ENCODE measurements at places on chromosomes 2 and 18.

DNA sequence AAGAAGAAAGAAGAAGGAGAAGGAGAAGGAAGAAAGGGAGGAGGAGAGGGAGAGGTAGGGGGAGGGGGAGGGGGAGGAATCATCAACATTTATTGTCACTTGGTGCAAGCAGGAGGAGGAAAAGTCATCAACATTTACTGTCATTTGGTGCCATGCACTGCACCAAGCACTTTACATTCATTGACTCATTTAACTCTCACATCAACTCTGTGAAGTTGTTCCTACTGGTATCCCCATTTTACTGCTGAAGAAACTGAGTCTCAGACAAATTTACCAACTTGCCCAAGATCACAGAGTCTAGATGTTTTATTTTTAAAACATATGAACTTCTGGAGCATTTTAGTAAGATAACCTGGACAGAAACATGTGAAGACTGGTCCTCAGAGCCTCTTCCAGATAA is 46.7 kb upstream of the NEB start:
- no peak for DNase-seq

GRCh38 chr18:60082790-60083189 is 183.0 kb downstream of the PMAIP1 start:
- no peak for DNase-seq

- no peak for DNase-seq
Observed at GRCh38 chr2:833180-833579, 117.5 kb upstream of the SNTG2 start.

DNA sequence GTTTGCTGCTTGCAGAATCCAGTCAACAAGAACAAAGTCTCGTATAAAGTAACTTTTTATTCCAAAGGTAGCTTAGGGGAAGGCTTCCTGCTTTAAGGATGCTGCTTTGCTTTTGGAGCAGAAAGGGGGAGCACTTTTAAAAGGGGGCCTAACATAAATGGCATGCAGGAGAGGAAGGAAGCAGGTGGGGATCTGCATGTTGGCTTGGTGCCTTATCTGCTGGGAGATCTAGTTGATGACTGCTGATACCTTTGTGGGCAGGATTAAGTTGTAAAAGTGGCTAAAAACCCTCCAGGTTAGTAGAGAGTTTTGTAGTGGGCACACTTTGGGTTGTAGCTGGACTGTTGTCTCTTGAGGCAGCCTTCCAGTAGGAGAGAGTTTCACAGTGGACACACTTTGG is 22.5 kb downstream of the UBR3 start:
- DNase-seq, result no peak

DNA sequence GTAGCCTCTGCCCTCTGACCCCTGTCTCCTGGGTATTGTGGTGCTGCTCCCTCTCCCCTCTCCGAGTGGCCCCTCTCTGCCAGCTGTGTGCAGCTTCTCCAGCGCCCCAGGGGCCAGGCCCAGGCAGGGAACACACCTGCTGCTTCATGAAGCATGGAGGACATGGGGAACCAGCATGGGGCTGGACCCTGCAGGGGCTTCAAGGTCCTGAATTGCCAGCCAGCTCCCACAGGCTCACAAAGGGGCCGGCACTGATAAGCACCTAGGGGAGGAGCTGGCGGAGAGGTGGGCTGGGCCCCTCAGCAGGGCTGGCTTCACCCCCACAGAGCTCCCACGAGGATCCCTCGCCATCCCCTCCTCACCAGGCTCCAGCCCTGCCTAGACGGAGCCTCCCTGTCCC is 77.4 kb upstream of the GPC1 start:
- no peak for DNase-seq

DNA sequence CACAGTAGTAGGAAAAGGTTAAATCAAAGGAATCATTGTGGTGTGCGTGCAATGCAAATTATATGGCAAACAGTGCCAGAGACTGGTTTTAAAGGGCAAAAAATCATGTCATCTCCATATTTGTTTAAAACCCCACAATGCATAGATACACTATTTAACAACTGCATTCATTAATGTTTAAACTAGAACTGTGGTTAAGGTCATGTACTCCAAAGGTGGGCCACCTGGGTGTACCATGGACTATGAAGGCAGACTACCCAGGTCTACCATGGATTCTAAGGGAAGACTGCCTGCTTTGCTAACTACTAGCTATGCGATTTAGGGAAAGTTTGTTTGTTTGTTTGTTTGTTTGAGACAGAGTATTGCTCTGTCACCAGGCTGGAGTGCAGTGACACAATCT is 356.3 kb downstream of the ZEB2 start:
- no peak for DNase-seq

DNA sequence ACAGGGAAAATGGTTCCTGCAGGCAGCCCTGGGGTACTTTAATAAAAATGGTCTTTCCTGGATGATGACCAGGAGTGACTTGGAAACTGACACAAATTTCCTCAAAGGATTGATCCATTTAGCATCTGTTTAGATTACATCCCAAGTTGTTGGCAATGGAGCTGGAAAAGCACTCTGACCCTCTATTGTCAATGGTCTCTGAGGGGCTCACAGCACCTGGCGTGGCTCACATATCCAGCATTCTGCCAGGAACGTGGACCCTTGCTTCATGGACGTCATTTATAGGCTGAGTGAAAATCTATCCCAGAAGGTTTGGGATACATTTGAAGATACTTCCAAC is 43.8 kb downstream of the SERTAD2 start:
- DNase-seq, result no peak

DNA sequence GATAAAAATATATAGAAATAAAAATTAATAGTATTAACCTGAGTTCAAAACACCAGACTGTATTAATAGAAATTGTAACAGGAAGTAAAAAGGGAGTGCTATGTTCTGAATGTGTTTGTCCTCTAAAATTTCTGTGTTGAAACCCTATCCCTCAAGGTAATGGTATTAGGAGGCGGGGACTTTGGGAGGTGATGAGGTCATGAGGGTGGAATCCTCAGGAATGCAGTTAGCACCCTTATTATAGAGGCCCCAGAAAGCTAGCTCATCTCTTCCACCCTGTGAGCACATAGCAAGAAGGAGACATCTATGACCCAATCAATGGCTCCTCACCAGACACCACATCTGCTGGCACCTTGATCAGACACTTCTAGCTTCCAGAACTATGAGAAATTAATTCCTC is 124.5 kb downstream of the CMPK2 start:
- DNase-seq, result no peak

GRCh38 chr2:46643493-46643892 is 164.1 kb downstream of the TMEM247 start:
- no peak for DNase-seq

DNA sequence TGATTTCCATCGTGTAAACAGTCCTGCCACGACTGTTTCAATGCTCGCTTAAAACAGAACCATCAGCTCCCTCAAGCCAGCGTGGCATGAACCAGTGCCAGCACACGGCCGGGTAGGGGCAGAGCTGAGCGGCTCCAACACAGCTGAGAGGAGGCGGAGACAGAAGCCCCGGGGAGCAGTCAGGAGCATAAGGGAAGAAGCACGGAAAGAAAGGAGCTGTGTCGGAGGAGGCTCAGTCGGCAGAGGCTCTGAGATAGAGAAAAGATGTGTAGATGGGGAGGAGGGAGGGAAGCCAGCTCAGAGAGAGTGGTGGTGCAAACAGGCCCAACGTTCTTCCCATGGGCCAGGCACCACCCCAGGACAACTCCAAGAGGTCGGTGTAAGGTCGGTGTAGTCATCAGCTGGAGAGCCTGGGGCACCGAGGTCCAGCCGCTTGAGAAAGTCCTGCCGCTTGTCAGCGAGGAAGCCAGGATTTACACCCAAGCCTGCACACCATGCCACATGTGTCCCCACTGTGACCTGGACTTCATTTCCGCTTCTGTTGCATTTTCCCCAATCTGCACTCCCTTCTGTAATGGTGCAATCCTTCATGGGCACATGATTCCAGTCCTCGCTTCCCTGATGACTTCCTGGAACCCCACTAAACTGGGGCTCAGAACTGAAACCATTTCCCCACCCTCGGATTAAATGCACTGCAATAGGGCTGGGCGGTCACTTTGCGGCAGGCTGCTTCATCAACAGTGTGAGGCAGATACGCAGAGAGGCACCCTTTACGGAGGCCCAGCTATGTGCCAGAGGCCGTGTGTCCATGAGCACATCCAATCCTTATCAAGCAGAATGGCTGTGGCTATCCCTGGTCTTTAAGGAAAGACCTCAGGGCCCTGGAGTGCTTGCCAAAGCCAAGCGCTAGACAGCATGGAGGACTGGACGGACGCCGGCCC is 43.5 kb downstream of the CYP27C1 start:
- no peak for DNase-seq

GRCh38 chr2:154693741-154694340 is 4.7 kb upstream of the KCNJ3 start:
- DNase-seq, result no peak

GRCh38 chr2:85312404-85312803 is 15.4 kb downstream of the TGOLN2 start:
- no peak for DNase-seq

DNA sequence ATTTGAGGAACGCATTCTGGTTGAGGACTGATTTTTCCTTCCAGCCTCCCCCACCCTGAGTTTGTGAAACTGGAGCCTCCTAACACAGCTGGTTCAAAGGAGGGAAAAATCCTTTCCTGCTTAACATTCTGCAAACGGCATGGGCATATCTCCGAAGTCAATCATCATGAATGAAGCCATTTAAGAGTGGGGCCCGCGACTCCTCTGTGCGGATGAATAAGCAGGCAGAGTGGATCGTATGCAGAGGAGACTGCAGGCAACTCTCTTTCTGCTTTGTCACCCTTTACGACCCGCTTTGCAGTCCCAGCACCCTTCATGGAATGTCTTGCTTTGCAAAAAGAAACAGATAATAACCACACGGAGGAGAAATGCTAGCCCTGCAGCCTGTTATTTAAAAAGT is 305.2 kb downstream of the CLIP4 start:
- no peak for DNase-seq

GRCh38 chr2:33144243-33144642 is 197.5 kb downstream of the LTBP1 start:
- DNase-seq, result no peak

- no peak for DNase-seq
Observed at GRCh38 chr2:186572705-186573104, 17.2 kb upstream of the ITGAV start.

GRCh38 chr18:32478317-32478716 is 7.6 kb upstream of the GAREM1 start:
- no peak for DNase-seq

DNA sequence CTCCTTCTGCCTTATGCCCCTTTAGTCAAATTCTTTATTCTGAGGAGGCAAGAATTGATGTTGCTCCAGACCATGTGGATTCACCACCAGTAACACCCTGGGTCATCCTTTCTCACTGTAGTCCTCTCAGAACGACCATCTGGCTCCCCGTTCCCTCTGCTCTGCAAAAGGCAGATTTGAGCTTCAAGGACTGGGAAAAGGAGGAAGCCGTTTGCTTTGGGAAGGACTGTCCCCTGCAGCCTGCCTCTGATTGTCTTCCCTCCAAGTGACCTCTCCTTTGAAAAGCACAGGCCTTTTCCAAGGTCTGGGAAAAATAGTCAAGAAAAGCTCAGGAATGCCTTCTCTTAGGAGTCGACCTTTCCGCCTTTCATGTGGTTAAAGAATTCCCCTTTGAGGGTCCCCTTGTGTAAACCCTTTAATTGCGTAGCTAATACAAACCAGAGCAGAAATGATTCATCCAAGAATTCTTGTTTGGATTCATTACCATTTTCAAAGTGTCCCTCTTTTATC is 130.1 kb upstream of the COPS8 start:
- no peak for DNase-seq

DNA sequence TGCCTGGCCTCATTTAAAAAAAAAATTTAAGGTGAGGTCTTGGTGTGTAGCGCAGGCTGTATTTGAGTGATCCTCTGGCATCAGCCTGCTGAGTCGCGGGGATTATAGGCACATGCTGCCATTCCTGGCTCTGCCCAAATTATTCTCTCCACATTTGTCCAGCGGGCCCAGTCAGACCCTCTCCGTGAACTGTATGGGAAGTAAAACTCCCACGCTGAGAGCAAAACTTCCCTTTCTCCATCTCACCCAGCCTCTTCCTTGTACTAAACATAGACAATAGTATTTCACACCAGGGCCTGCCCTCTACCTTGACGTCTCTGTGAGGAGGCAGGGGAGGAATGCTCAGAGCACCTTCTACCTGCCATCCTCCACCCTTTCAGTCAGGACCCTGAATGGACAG is 37.0 kb downstream of the EIF4E2 start:
- DNase-seq, result no peak

DNA sequence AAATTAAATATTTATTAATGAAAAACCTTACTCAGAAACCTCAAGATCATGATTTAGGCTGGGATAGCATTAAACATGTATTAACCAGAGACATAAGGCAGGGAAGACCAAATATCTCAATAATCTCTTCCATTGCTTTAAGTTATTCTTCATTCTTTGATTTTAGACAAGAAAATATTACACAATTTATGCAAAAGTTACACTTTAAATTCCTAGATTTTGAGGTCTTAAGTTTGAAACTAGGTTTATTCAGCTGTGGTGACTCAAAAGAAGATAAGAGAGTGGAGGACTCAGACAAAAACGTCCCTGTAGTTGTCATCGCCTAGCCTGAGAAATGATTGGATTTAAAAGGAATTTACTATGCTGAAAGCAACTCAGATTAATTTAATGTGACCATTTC is 1110.3 kb downstream of the DPP10 start:
- DNase-seq, result no peak

DNA sequence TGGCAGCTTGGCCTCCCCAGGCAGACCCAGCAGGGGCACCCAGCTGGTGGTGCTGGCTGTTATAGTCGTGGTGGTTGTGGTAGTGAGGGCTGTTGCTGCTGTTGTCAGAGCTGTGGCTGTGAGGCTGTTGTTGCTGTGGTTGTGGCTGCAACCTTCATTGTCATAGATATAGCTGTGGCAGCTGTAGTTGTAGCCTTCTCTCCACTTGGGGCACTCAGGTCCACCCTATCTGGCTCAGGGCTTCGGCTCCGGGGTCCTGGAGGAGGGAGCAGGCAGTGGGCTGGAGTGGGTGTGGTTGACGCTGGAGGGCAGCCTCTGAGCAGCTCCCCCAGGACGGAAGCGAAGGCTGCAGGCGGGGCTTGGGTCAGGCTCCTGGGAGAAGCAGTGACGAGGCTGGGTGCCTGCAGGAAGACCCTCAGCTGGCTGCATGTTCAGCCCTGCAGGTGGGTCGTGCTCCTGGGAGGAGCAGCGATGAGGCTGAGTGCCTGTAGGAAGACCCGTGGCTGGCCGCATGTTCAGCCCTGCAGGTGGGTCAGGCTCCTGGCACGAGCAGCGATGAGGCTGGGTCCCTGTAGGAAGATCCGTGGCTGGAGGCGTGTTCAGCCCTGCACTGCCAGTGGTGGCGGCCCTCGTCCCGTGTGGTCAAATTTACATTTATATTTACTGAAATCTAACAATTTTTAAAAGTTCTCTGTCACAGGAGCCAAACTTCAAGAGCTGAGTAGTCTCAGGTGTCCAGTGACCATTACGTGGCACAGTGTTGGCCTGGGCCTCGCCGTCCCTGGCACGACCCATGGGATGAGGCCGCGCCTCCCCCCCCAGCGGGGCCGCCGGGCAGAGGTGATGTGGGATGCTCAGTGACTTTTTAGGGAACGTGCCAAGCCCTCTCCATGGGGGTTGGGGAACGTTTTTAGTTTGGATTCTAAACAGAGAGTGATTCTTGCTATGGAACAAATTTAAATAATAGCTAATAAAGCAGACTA is 79.2 kb upstream of the PXDN start:
- no peak for DNase-seq
